ENCODE measurements at places on chromosomes 13 and 19. TPM values are rescaled to one million over a fixed set of nuclear protein-coding genes. Genes with fewer than 3 reads are reported as not detected.

RXFP2 gene
- not detected for total RNA-seq

DNA sequence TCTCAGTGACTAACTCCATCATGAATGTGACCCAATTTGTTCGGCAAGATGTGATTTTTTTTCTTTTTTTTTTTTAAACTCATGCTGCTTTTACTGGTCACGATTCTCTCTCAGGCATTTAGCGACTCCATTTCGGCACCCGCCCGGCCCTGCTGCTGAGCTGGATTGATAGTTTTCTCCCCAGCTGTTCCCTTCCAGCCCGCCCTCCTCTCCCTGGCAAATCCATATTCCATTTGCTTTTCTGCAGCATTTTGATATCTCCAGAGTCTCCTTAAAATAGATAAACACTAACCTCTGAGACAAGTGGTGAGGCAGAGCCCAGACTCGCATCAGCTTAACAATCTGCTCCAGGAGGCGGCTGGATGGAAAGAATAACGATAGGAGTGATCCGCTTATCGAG is 55.5 kb upstream of the KATNAL1 start:
- no peak for DNase-seq

TMEM143 gene
- 11.1 TPM for total RNA-seq

- DNase-seq, result no peak
Observed at GRCh38 chr13:34886121-34886875, 55.8 kb upstream of the NBEA start.

GRCh38 chr19:485583-486236 is 10.6 kb upstream of the MADCAM1 start:
- DNase-seq, result no peak

GRCh38 chr13:91565296-91565695 is 166.9 kb downstream of the GPC5 start:
- DNase-seq, result no peak

COX7A1 gene
- not detected for total RNA-seq

GRCh38 chr13:75330770-75331169 is 151.2 kb downstream of the TBC1D4 start:
- DNase-seq, result no peak

DNA sequence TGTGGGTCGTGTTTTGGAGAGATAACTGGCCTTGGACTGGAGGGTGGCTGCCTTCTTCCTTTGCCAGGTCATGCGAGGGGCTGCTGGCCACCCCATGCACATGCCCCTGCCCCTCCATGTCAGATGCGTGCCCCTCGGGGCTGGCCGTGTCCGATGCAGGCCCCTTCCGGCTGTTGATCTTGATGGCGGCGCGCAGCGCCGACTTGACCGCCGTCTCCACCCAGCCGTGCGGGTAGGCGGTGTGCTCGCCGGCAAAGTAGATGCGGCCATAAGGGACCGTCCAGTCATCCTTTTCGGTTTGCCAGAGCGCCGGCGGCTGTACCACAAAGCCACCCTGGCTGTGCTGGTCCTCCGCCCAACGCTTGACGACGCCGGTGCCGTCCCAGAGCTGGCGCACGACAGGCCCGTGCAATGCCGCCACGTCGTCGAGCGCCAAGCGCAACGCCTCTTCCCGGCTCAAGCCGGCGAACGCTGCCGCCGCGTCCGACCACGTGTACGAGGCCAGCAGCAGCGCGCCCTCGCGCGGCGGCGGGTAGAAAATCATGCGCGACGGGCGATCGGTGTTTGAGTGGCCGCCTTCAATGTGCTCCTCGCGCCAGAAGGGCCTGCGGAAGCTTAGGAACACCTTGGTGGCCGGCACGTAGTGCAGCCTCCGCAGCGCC is 6.9 kb downstream of the IL4I1 start:
- peak; percentile 90 for DNase-seq

- DNase-seq, result no peak
Observed at GRCh38 chr13:55214841-55215345, 1925.8 kb upstream of the PRR20A start.

DNA sequence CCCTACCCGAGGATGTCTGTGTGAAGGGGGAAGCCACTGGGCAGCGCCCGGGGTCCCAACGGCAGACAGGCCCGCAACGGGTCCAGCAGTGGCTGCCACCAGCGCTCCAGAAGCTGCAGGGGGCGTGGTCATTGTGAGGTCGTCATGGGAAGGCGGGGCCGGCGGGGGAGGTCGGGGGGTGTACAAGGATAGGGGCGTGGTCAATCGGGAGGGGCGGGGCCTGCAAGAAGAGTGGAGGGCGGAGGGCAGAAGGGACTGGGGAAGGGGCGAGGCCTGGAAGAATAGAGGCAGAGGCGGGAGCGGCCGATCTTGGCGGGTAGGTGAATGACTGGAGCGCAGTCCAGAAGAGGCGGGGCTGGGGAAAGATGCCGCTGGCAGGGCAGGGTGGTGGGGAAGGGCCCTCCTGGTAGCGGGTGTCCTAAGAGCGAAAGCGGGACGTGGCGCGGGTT is 4.4 kb downstream of the FUZ start:
- peak; percentile 87 for DNase-seq

- no peak for DNase-seq
Observed at GRCh38 chr13:38662362-38662761, 24.5 kb upstream of the FREM2 start.

- no peak for DNase-seq
Observed at GRCh38 chr13:36601186-36601585, 72.6 kb upstream of the SERTM1 start.

DNA sequence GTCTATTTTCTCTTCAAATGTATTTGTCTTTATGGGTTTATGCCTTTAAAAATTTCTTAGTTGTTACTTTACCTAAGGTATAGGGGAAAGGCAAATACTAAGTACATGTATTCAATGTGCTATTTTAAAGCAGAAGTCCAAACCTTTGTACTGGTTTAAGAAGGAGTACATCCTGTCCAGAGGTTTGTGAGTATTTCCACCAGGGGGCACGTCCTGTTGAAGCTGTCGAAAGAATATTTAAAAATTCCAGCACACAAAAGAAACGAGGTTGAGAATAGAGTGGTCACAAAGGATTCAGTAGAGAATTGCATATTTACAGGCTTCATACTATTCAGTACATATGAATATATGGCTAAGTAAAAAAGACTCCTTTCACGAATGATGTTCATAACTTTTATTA is 59.8 kb downstream of the URI1 start:
- DNase-seq, result no peak

DNA sequence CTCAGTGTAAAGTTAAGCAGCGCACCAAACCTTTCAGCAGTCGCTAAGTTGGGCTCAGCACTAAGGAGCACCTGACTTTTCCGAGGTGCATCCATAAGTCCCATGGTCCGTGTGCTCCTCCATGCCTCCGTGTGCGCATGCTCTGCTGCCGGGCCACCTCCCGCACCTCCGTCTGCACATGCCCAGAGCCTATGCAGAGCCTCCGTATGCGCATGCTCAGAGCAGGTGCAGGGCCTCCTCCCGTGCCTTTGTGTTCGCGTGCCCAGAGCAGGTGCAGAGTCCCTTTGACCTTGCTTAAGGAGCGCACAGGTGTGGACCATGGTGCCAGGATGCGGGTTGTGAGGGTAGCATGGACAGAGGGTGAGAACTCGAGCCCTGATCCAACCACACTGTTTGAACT is 46.0 kb downstream of the ATP11A start:
- DNase-seq, result no peak

- DNase-seq, result no peak
Observed at GRCh38 chr19:14318873-14319272, 62.4 kb upstream of the ADGRE5 start.

All from natural killer cell (primary cell).